ENCODE measurements at places on chromosomes 7 and 10.
A peak's percentile ranks its signal among the peaks of the same experiment; 100 is the strongest.

DNA sequence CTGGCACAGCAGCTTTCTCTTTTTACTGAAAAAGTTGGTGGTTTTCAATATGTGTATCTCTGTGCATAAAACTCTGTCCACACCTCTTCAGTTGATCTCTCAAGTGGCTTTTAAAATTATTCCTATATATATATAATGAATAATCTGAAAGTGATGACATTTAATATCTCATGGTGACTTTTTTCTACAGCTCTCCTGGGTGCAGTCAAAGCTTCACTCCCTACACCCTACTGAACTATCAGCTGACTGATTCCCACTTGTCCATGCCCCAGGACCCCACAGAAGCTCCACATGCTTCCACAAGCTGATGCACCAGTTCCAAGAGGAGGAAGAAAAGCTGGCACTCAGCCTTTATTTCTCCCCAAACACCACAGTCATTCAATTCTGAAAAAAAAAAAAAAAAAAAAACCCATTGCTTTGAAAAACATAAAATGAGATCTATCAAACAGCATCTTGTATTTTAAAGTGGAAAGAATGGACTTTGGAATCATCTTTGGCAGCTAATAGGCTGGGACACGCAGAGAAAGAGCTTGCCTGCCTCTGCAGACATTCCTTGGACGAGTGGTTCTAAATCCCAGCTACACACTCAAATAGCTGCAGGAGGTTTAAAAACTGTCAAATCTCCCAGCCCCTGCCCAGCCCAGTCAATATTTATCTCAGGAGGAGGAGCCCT lies 75.3 kb upstream of the GDF10 start:
- DNase-seq = no peak

- DNase-seq = no peak
These were observed 430.8 kb downstream of the PLXNA4 start for GRCh38 chr7:132145466-132145865.

GRCh38 chr10:119388849-119389345 lies 153.6 kb downstream of the RGS10 start:
- DNase-seq = no peak

- DNase-seq = no peak
These were observed 1.7 kb upstream of the ZNF853 start for GRCh38 chr7:6613706-6614105.

- DNase-seq = no peak
These were observed 27.1 kb downstream of the SHOC2 start for GRCh38 chr10:110946496-110946895.

GRCh38 chr10:52541006-52541473 lies 227.0 kb downstream of the DKK1 start:
- DNase-seq = no peak

- no peak for DNase-seq
These were observed 11.5 kb downstream of the STEAP1 start for GRCh38 chr7:90165724-90166123.

GRCh38 chr7:67725423-67725822 lies 728.8 kb downstream of the TYW1 start:
- DNase-seq = no peak

GRCh38 chr10:60662917-60663614 lies 115.2 kb upstream of the CDK1 start:
- no peak for DNase-seq

DNA sequence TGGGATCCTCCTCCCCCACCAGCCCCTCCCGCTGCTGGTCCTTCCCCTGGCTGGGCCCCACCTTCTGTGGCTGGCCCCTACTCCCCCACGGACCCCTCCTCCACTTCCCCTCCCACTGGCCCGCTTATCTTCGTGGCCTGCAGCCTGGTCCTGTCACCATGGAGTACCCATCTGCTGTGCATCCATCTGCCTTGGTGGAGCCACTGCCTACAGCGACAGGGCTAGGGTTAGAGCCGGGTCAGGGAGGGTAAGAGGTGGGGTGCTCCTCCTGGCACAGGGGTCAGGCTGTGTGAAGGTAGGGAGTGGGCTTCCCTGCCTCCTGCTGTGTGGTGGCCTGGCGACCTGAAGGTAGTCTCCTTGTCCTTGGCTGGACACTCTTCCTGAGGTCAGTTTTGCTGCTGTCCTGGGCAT lies 5.2 kb downstream of the ADCY1 start:
- no peak for DNase-seq

GRCh38 chr7:130961128-130961601 lies 227.2 kb upstream of the KLF14 start:
- DNase-seq = peak; percentile 55

DNA sequence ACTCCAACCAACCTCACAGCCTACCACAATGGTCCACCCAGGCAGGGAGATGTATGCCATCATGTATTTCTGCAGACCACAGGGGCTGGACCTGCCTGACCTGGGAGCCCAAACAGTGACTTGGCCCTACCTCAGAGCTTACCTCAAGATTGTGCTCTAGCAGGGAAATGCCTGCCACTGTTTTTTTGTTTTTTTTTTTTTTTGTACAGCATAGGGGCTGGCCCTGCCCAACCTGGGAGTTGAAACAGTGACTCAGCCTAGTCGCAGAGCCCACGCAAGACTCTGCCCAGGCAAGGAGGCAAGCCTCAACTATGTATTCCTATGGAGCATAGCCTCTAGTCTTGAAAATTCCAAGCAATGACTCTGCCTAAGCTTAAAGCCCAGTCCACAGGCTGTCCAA lies 39.3 kb upstream of the CDK6 start:
- DNase-seq = no peak

GRCh38 chr10:107025676-107026075 lies 138.8 kb downstream of the SORCS1 start:
- DNase-seq = no peak

- no peak for DNase-seq
These were observed 61.2 kb upstream of the YAE1 start for GRCh38 chr7:39504963-39505362.

DNA sequence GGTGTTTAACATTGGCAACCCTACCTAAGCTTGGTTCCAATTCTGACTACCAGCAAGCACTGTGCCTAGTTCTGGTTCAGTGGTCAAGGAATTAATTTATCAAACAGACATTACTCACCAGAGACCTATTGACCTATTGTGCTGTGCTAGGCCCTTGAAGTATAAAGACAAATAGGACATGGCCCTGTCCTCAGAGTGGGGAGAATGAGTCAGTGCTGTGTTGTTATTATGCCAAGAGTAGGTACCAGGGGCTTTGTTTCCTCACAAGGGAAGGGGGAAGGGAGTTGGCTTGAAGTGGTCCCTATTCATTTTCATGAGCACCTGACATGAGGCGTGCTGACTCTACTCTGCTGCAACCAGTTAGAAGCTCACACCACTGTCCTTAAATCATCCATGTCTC lies 62.6 kb upstream of the PLPP4 start:
- no peak for DNase-seq

DNA sequence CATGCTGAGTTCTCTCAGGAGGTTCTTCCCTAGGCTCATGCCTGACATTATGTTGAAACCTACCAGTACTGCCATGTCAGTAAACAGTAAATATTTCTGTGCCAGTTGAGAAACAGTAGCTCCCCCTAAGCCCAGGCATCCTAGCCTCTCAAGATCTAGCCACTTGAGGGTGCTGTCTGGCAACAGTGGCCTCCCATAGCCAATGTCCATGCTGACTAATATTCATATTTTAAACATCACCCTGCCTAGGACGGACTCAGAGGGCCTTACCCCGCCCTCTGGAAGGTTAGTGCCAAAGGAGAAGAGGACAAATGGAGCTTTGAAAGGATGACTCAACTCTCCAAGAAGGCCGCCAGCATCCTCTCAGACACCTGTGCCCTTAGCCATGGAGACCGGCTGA lies 7.7 kb downstream of the ACSM6 start:
- no peak for DNase-seq

DNA sequence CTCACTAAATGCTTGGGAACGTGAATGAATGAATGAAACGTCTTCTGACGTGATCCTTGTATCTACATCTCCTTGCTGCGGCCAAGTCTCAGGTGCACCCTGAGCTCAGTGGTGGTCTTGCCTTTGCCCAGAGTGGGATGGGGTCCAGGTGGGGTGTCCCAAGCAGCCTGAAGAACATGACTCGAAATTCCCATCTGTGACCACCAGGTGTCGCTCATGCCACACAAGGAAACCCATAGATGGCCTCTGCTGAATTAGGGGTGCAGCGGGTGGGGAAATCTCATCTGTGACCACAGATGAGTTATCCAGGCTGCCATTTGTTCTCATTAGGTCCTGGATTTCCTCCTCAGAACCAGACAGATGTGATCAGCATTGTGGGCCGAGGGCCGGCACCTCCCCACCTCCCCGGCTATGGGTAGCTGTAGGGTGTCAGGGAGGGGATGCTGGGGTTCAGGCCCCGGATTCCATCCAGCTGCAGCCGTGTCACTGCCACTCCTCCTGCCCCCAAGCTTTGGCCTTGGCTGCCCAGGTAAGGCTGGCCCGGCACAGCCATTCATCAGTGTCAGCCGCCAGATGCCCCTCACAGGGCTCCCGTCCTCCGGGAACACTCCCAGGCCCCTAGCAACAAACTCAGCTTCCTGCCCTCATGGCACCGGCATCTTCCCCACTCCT lies 21.0 kb upstream of the GNA12 start:
- peak; percentile 58 for DNase-seq

GRCh38 chr7:44196450-44196872 lies 4.3 kb upstream of the YKT6 start:
- no peak for DNase-seq

- DNase-seq = no peak
These were observed 73.9 kb downstream of the REEP3 start for GRCh38 chr10:63595072-63595471.

GRCh38 chr7:32518534-32519140 lies 23.3 kb downstream of the AVL9 start:
- DNase-seq = no peak

DNA sequence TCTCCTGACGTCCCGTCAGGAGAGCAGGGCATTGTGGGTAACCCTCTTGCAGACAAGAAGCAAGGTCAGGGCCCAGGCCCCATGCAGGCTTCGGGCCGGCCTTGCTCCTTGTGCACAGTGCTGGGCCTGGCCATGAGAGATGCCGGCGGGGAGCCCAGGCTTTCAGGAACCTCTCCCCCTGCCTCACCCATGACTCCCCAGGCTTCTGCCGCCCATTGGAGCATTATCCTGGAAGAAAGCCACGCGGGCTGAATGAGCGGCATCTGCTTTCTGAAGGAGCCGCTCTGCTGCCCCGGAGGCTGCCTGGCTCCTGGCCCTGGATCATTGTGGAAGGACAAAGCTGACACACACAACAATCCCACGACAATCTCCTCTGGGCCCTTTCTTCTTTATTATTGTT lies 233.5 kb downstream of the TCF7L2 start:
- DNase-seq = no peak

DNA sequence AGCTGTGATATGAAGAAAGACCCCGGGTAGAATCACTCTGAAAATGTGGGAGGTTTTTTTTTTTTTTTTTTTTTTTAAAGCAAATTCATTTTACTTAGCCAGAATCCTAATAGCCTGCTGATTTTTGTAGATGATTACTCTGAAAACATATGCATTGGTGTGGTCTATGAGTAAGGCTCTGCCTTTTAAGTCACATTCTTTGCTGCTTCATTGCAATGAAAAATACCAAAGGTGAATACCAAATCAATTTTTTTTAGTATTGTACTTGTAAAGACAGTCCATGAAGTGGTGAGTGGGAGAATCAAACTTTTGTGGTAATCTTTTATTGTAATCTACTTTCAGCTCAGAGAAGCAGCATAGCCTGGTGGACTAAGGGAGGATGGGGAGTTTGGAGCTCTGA lies 130.3 kb downstream of the SDK1 start:
- DNase-seq = no peak

GRCh38 chr10:89351780-89352597 lies 24.2 kb downstream of the IFIT3 start:
- no peak for DNase-seq

DNA sequence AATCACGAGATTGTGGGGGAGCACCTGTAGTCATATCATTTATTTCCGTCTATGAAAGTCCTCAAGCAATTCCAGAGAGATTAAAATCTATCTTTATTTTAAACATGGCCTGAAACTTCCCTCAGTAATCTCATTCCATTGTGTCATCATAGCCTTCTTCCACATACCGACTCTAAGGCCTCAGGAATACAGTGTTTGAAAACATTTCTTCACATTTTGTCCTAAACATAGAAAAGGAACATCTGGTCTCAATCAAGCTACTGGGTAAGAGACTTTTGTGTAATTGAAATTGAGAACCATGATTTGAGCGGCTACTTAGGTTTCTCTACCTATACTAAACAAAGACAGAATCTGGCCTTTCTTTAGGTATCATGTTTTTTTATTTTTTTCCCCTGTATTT lies 78.0 kb upstream of the ELMO1 start:
- no peak for DNase-seq

GRCh38 chr10:78543749-78544362 lies 510.2 kb downstream of the RPS24 start:
- no peak for DNase-seq

DNA sequence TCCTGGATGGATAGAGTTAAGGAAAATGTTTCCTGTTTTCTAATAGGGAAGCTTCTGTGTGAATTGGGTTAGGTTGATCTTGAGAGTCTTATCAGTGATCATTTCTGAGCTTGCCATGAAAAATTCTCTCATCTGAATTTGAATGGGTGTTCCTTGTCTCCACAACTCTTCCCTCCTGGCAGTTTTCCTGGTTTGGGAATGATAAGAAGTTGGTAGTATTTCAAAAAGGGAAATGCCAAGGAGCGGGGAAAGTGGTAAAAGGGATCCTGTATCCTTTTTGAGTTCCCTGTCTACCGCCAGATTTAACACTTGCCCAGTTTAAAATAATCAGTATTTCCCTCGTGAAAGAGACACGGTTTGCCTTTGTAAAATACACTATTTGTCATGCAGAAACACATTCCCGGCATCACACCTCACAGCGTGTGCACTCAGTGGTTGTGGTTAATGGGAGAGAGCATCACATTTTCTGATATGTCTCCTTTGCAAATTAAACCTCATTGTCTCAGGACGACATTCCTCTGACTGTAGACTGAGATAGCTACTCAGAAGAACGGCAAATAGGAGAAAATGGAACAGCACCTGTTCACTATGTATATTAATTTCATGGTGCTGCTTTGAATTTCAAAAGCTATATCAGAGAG lies 113.2 kb upstream of the IFRD1 start:
- no peak for DNase-seq

DNA sequence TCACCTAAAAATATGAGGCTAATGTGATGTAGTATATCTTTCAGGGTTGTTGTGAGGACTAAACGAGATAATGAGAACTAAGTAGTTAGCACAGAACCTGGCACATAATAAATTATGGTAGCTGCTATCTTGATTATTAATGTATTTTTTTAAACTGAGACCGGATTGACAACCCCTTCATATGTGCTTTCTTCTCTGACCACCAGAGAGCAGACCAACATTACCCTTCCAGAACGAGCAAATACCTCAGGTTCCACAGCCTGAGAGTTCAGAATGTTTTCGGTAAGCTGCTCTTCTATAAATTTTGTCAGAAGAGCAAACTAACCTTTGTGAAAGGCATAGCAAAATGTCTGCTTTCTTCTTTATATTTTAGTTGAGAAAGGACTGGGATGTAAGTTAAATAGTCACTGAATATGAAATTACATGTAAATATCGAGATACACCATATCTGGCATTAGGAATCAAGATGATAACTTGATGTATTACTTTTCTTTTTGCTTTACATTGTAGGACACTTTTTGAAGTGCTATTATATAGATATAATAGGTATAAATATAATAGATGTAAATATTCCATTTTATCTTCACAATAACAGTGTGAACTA lies 13.6 kb upstream of the BPGM start:
- no peak for DNase-seq
